ENCODE measurements at places on chromosomes 11 and 22. TPM values are rescaled to one million over a fixed set of nuclear protein-coding genes. Genes with fewer than 3 reads are reported as not detected.

ANO9 gene
- total RNA-seq, result 0.08 TPM

DNA sequence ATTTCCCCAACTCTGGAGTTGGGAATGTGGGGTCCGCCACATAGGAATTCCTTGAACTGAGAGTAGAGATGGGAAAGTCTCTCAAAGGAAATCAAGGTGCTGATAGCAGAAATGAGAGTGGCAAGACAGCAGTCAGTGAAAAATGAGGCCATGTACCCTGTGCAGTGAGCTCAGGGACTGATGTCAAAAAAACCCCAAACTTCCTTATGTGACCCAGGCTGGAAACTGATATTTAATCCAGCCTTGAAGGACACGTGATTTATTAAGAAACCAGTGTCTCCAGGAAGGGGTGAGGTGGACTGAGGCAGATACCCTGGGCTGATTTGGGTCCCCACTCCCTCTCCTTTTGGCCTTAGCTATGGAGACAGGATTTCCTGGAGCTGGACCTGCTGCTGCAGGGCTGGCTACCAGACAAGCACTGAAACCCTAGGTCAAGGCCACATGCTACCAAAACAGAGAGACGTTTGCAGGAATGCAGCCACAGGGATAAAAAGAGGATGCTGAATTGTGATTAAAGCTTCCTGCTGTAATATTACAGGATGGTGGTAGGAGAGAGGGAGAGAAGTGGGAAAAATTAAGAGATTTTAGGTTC is 25.3 kb upstream of the FCHSD2 start:
- DNase-seq, result no peak

C11orf58 gene
- total RNA-seq, result 110 TPM

MIOX gene
- not detected for total RNA-seq

DNA sequence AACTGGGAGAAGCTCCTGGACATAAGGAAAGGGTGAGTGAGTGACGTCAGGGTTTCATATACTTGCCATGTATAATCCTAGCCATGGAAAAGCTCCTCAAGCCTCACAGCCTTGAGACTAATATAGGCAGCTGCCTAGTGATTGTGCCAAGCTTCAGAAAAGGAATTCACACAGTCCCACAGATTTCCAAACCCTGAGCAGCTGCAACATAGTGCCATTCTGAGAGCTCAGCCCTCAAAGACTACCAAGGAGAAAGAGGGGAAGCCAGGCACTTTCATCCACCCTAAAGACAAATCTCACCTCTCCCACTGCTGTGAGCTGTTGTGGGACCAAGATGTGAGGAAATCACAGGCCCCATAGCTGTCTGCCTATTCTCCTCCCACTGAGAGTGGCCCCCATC is 707.9 kb upstream of the ANO5 start:
- no peak for DNase-seq

DNA sequence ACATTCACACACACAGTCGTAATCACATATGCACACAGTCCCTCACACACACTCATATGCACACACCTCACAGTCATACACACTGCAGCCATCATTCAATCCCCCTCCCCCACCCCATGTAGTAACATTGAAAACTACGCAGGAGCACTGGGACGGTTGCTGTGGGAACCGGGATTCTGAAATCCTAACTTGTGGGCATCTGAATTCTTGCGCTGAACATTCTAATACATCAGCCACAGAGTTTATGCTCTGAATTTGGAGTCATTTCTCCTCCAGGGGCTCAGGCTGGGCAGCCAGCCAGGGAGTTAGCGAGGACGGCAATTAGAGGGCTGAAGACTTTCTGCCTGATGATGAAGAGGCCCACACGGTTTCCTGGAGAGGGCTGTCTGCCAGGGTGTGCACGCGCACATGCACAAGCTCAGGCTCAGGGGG is 32.7 kb downstream of the CD6 start:
- DNase-seq, result peak; percentile 64

DNA sequence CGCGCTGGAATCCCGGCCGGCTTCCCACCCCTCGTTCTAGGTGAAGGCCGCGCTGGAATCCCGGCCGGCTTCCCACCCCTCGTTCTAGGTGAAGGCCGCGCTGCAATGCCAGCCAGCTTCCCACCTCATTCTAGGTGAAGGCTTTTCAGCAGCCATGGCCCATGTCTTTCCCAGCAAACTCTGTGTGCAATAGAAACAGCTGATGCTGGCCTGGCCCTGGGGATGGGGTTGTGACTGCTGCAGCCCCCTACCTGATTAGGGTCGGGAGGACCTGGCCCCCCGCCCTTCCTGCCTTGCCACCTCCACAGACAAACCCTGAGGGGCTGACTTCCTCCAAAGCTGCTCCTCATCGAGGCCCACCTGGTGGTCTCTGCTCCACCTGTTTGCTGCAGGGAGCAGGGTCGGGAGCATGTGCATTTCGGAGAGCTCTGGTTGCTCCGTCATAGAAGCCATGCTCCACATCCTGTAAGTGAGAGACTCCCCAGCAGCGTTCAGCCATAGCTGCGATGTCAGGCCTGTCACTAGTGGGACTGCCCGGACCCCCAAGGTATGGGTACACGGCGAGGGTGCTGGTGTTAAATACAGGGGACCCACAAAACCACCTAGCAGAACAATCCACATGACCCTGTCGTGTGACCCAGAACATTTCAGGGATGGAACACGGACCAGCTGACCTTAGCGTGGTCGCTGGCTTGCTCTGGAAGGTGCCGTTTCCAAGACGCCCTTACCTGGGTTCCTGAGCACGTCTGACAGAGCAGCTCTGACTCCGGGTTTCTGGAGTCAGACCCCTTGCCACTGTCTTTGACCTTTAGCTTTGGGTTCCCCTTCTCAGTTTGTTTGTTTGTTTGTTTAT is 3.3 kb downstream of the ZBED4 start:
- DNase-seq, result no peak

GRCh38 chr11:126492331-126493082 is 137.0 kb downstream of the ST3GAL4 start:
- no peak for DNase-seq

DNA sequence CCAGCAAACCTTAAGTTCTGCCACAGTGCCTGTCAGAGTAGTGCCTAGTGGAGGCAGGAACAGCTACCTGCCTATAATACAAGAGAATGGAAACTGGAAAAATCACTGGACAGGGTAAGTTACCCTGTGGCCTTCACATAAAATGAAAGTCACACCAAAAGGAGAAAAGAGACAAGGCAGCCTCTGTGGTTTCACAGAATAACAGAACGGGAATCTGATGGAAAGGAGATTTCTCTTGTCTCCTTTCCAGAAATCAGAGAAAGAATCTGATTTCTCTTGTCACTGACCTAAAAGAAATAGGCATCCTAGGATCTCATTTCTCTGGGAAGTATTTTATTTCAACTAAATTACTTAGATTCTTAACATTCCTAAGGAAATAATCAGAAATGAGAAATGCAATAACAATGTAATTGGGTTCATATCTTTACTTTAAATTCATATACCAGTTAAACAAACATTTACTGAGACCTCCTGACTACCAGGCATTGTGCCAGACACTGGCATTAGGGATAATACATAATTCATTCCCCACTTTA is 41.6 kb downstream of the PRCP start:
- no peak for DNase-seq

- DNase-seq, result no peak
Observed at GRCh38 chr11:97965849-97966646, 1054.7 kb upstream of the CNTN5 start.

LSP1 gene
- 23.0 TPM for total RNA-seq

OR51E2 gene
- 0.13 TPM for total RNA-seq

- peak; percentile 85 for DNase-seq
Observed at GRCh38 chr11:111735262-111736116, 30.7 kb downstream of the PPP2R1B start.

DNA sequence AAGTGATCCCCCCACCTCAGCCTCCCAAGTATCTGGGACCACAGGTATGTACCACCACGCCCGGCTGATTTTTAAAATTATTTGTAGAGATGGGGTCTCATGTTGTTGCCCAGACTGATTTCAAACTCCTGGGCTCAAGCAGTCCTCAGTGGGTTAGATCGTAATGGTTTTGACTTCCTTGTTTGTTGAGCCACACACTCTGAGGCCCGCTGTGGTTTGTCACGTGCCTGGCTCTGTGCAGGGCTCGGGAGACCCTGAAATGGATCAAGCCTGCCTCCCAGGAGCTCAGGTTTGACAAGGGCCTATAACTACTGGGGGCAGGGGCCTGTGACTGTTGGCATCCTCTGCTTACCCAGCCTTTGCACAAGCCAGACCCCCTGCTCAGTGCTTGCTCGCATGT is 68.1 kb downstream of the MPPED1 start:
- DNase-seq, result no peak

DNA sequence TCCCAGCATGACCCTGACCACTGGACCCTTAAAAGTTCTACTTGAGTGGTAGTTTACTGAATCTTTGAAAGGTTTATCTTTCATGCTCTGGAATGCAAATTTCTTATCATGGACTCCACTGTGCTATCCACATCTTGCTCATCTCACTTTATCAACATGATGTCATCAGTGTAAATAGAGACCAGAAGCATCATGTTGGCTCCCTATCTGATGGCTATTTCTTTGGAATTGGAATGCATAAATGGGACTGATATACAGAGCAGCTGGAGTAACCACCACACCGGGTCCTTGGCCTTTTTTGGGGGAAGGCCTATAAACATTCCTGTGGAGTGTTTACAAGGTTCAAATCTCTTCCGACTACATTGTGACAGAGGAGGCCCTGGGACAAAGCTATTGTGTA is 74.1 kb upstream of the CEP126 start:
- no peak for DNase-seq

GRCh38 chr11:94400839-94401772 is at the start of gene GPR83:
GPR83 (minus strand) TSS chr11:94401419; CDS start chr11:94401247, 172 bp downstream.
- DNase-seq, result peak; percentile 40

MRGPRX4 gene
- not detected for total RNA-seq

DNA sequence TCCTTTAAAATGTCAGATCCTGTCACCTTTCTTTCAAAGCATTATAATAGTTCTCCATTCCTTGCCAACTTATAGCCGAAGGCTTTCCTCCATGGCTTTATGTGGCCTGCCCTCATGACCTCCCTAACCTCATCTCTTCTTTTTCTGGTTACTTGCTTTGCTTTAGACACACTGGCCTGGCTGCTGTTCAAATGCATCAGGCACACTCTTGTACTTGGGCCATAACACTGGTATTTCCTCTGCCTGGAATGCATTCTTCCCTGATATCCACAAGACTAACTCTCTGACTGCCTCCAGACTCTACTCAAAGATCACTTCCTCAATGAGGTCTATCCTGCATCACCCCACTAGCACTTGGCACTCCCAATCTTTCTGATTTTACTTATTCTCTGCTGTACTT is 710.3 kb downstream of the KCNA4 start:
- no peak for DNase-seq

- DNase-seq, result peak; percentile 87
Observed at GRCh38 chr11:48081151-48082010, 101.0 kb downstream of the PTPRJ start.

TST gene
- total RNA-seq, result 63.5 TPM

- DNase-seq, result no peak
Observed at GRCh38 chr22:47618180-47619010, 855.9 kb downstream of the TBC1D22A start.

DNA sequence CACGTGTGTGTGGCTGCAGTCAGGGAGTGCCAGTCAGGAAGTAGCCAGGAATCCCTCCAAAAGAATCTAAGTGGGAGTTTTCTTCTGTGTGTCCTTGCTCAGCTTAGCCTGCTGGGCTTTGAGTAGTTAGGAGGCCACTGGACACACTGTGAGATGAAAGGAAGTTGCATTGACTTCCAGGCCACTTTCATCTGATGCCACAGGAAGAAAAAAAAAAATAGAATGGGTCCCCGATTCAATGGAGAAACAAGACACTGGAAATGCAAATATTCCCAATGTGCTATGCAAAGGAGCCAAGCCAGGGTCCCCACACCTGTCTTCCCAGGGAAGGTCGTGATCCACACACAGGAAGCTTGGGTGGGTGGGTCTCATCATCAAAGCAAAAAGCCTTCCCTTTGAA is 95.6 kb upstream of the E2F8 start:
- DNase-seq, result no peak
